Chondrocyte (in vitro differentiated cells): ENCODE measurements at places on chromosomes 12 and 14.

DNA sequence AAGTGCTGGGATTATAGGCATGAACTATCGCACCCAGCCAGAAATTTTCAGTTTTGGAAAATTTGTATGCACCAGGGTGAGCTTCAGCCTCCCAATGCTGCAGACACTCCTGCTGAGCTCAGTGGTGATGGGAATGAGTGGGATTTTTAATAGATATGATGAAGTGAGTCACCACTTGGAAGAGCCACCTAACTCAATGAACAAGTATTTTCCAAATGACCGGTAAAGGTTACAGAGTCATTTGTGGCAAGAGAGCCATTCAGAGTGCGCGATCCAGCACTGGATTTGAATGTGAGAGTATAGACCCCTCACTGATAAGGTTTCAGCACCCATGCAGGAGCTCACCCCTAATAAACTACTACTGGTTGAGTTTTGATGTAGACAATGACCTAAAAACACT is 100.7 kb downstream of the PPP2R5C start:
- DNase-seq = no peak

- no peak for DNase-seq
Observed at GRCh38 chr12:52395761-52396434, 10.2 kb downstream of the KRT82 start.

GRCh38 chr12:6204533-6205143 is 4.4 kb downstream of the CD9 start:
- no peak for DNase-seq

- no peak for DNase-seq
Observed at GRCh38 chr14:76499399-76499798, 123.5 kb downstream of the ESRRB start.

GRCh38 chr12:50984586-50985298 is 32.4 kb downstream of the HIGD1C start:
- no peak for DNase-seq

- no peak for DNase-seq
Observed at GRCh38 chr12:29980304-29980703, 196.6 kb upstream of the TMTC1 start.

DNA sequence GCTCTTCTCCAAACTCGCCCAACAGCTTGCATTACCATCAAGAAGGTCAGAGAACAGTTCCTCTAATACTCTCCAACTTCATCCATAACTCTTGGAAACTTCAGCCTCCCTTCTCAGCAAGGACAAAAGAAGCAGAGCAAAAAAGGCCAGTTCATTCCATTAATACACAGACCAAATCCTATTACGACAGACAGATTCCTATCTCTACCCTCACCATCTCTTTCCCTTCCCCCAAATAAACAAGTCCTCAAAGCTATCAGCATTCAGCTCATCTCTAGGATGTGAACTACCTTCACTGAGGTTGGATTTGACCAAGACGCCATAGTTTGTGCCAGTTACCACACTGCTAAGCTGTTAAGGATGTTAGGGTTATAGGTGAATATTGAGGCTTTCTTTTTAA is 25.2 kb downstream of the SINHCAF start:
- DNase-seq = no peak

GRCh38 chr12:42992826-42993225 is 403.3 kb upstream of the PRICKLE1 start:
- no peak for DNase-seq

- peak; percentile 60 for DNase-seq
Observed at GRCh38 chr12:53381731-53382630, 2.0 kb downstream of the SP1 start.

- no peak for DNase-seq
Observed at GRCh38 chr12:53744751-53745150, 7.0 kb downstream of the CISTR start.

- no peak for DNase-seq
Observed at GRCh38 chr14:70036665-70037064, 152.1 kb downstream of the SLC8A3 start.

- no peak for DNase-seq
Observed at GRCh38 chr14:63952933-63953437, 100.2 kb downstream of the SYNE2 start.

DNA sequence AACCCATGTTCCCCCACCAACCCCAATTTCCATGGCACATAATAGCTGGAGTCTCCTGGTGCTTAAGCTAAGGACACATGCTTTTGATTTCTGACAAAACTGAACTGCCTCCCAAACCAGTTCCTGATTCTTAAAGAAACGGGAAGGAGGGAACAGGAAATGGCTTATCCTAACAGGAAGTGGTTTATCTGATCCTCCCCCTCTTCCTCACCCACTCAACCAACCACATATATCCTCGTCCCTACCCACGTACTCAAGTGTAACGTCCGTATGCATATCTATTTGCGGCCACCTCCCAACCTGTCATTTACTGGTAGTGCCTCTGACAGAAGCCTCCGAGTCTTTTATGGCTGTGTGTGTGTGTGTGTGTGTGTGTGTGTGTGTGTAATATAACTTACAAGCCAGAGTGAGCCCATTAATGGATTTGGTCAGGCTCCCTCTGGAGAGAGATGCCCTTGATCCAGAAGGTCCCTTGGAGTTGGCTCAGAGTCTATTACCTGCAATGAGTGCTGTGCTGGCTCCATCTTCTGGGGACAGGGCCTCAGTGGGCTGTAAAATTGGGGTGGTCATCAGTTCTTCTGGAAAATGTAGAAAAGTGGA is 7.7 kb downstream of the DAZAP2 start:
- no peak for DNase-seq

DNA sequence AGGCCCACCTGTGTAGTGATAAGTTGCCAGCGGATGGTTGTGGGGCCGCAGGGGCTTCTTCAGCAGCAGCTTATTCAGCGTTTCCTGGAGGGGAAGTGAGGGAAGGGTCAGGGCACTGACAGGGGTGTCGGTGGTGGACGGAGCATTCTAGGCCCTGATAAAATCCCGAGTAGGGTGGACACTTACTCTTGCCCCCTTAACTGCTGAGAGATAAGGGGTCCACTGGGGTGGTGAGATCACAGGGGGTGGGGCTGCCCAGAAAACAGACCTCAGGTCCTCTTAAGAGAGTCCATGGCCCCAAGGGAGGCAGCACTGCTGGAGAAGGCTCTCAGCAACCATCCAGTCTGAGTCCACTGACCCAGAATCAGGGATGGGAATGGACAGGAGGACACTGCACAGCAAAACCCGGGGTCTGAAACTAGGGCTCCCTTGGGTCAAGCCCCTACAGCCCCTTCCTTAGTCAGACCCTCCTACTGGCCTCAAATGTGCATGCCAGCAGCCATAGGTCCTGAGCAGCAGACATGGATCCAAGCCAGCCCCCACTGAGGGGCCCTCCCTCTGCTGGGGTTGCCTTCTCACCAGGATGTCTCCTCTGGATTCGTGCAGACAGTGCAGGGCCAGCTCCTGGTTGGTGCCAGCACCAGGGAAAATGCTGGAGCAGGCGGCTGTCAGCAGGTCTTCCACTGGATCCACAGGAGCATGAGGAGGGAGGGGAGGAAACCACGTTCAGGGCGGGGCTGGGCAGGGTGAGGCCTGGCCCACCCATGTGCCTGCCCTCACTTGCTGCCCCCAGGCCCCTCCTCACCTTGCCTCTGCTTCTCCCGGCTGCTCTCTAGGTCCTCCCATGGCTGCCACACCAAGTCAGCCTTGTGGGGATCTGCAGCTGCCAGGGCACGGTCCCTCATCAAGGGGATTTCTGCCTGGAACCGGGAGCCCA is 12.1 kb upstream of the PNMA1 start:
- DNase-seq = no peak

DNA sequence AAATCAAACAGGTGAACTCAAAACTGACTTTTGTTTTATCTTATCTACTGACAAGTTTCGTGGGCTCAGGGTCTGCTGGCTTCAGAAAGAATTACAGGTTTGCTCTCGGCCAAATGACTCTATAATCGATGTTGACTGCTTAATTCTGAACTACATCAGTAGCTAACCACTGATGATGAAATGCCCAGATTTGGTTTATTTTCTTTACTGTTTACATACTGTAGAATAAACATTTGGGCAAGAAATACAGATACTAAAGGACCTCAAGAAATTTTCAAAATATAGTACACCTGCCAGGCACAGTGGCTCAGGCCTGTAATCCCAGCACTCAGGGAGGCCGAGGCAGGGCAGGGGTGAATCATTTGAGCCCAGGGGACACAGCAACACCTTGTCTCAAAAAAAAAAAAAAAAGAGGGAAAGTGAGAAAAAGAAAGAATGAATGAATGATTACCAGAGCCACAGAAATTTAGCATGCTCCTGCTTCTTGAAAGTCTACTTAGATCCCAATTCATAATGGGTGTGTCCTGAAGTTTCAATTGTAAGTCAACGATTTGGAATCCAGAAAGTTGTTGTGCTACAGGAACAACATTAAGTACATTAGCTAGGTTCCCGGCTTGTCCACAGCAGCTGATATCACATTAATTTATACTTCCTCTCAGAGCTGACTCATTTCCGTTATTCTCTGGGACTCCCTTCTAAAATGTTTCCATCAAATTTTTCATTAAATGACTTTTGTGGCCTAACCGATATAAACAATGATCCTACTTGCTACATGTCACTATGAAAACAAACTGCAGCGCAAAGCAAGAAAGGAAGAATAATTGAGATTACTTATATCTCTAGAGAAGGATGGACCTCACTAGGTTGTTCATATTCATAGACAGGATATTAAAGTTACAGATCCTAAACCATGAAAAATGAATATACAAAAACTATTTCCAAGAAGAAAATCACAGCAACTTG is 134.3 kb downstream of the MED13L start:
- no peak for DNase-seq

DNA sequence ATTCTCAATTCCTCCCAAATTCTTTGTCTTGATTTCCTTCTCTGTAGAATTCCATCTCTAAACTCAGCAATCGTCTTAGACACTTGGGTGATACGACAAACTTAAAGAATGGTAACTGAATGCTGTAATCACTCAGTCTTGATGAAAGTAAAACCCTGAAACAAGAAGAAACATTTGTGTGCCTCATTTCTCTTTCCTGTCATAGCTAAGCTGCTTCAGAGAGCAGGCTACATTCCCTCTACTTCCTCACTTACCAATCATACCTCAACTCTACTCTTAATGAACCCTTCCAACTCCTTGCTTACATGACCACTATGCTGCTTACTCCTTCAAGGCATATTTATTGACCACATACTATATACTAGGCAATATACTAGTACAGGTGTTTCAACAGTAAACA is 8.3 kb downstream of the MAP4K5 start:
- no peak for DNase-seq

GRCh38 chr12:66290716-66291200 is 11.5 kb upstream of the HELB start:
- no peak for DNase-seq
